ENCODE measurements at places on chromosomes 2 and 18. TPM values are rescaled to one million over a fixed set of nuclear protein-coding genes. Genes with fewer than 3 reads are reported as not detected.

The MERTK gene
- 1.7 TPM for total RNA-seq

The EPHA4 gene
- total RNA-seq: 21.7 TPM

The TDRD15 gene
- not detected for total RNA-seq

The EML6 gene
- total RNA-seq: 3.4 TPM

The NPC1 gene
- 55.1 TPM for total RNA-seq

The TUBA3E gene
- not detected for total RNA-seq
